ENCODE measurements at places on chromosomes 1 and 21.

- no peak for DNase-seq
These were observed 44.0 kb downstream of the NTNG1 start for GRCh38 chr1:107184888-107185287.

GRCh38 chr1:85360730-85361493 lies 84.5 kb upstream of the BCL10 start:
- DNase-seq, result no peak

DNA sequence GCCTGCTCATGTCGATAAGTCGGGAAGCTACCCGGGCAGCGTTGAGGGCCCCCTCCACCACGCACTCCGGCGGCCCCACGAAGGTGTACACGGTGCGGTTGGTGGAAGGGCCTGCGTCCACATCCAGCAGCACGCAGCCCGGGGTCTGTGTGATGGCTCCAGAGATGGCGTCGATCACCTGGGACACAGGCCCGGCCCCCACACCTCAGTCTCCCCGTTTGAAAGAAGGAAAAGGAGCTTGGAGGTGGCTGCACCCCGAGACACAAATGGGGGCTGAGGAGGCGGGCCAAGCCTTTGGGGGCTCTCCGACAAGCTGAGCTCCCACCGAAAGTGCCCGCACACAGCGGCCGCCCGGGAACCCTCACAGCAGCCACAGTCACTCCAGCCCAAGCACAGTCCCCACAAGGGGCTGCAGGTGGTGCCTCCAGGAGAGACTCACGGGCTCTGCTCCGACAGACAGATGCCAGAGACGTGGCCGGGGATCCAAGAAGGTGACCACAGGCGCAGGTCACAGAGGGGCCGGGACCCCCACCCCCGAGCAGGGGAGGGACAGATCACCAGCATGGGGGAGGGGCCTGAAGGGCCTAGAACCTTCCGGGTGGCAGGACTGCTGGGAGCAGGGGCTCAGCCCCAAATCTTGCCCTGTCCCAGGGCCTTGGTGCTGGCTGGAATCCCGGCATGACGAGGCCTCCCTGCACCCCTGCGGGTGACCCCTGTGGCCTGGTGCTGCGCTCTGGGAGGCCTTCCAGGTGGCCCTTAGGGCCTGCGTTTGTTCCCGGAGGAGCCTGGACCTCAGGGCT lies 1.0 kb downstream of the FTCD start:
- DNase-seq, result no peak

GRCh38 chr1:159008744-159009188 lies 941 bp upstream of the IFI16 start:
- no peak for DNase-seq

- DNase-seq, result no peak
These were observed 8.3 kb upstream of the CSRP1 start for GRCh38 chr1:201515062-201515750.

DNA sequence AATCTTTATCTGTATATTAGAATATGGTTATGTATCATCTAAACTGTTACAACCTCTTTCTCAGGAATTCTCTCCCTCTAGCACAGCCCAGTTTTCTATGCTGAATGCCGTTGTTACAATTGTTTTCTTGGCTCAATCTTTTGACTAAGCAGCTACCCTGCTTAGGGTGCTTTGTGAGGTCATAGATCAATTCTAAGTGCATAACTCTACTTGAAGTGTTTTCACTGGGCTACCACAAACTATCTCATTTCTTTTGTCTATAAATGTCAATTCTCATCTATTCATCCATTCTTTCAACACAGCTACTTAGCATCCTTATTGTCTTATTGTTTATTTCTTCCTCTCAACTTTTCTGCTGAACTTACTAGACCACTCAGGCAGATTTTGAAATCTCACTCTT lies 77.1 kb downstream of the CEP350 start:
- no peak for DNase-seq

DNA sequence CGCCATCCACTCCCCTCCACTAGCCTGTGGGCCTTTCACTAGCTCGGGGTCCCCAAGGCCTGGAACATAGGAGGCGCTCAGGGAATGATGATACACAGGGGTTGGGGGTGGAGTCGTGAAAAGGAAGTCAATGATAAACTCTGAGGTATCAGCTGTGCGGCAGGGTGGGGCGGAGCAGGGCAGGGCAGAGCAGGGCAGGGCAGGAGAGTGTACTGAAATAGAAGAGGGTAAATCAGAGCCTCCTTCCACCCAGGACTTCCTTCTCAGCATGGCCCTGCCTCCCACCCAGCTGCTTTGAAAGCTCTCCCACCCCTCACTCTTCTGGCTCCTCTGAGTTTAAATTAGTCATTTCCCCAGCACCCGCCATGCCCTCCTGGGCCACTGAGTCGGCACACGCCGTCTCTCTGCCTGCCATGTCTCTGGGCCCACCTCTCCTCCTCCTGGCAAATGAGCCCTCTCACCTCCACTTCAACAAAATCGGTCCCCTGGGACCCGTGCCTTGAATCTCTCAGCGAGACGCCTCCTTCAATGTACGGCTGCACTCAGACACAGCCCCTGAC lies 16.9 kb downstream of the CAPZB start:
- DNase-seq, result no peak

DNA sequence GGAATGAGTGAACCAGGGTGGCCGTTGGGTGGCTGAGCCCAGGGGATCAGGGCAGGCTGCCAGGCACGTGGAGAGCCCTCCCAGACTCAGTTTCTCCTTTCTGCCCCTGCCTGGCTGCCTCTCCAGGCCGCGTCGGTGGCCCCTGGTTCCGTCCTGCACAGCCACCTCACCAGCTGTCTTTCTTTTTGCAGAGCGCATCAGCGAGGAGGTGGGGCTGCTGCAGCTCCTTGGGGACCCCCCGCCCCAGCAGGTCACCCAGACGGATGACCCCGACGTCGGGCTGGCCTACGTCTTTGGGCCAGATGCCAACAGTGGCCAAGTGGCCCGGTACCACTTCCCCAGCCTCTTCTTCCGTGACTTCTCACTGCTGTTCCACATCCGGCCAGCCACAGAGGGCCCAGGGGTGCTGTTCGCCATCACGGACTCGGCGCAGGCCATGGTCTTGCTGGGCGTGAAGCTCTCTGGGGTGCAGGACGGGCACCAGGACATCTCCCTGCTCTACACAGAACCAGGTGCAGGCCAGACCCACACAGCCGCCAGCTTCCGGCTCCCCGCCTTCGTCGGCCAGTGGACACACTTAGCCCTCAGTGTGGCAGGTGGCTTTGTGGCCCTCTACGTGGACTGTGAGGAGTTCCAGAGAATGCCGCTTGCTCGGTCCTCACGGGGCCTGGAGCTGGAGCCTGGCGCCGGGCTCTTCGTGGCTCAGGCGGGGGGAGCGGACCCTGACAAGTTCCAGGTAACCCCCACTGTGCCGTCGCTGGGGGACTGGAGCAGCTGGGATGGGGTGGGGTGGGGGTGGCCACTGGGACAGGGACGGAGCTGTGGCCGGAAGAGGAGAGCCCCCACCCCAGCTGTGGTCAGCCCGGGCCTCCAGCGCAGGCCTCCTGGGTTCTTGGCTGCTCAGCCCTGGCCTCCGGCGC lies 63.3 kb downstream of the COL18A1 start:
- no peak for DNase-seq

- DNase-seq, result no peak
These were observed 31.8 kb downstream of the SIPA1L2 start for GRCh38 chr1:232598133-232598532.

DNA sequence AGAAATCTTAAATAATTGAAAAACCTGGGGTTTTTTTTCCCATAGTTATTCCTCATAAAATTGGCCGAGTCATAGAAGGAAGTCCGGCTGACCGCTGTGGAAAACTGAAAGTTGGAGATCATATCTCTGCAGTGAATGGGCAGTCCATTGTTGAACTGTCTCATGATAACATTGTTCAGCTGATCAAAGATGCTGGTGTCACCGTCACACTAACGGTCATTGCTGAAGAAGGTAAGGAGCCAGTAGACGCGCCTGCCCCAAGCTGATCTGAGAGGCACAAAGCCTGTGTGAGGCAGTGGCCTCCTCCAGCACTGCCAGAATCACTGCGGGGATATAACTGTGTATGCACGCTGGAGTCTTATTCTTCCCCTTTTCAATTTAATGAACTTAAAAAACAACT lies 100.3 kb downstream of the PHTF1 start:
- no peak for DNase-seq

DNA sequence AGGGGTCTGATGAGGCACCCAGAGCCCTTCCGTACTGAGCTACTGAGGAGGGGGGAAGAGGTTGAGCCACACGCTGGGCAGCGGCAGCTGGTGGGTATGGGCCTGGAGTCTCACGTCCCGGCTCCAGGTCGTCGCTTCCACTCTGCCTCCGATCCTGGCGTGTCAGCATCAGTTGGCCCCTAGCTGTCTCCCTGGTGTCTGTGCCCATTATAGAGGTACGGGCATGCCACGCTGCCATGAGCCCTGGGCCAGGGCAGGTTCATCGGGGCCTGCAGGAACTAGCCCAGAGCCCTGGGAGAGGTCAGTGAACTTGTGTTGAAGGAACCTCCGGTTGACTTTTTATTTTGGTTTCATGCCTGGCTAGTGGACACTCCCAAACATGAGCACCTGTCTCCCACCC lies 18.2 kb downstream of the COQ8A start:
- no peak for DNase-seq

DNA sequence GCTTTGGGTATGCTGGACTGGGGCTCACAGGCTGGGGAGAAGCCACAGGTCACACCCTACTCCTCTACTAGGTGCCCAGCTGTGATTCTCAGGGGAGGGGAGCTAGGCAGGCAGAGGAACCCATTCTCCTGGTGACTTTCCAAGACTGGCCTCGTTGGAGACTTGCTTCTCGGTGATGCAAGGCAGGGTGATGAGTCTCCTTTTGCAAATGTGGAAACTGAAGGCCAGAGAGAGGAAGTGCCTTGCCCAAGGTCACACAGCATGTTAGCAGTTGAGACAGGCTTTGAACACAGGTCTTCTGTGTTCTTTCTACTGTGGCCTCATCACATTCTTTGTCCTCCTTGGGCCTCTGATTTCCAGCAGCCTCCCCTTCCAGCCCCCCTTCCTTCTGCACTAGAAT lies 20.5 kb upstream of the C1QA start:
- no peak for DNase-seq

- DNase-seq, result no peak
These were observed 5.6 kb upstream of the TSPEAR start for GRCh38 chr21:44716984-44717383.

- DNase-seq, result no peak
These were observed 124.8 kb downstream of the NR5A2 start for GRCh38 chr1:200152336-200152735.

DNA sequence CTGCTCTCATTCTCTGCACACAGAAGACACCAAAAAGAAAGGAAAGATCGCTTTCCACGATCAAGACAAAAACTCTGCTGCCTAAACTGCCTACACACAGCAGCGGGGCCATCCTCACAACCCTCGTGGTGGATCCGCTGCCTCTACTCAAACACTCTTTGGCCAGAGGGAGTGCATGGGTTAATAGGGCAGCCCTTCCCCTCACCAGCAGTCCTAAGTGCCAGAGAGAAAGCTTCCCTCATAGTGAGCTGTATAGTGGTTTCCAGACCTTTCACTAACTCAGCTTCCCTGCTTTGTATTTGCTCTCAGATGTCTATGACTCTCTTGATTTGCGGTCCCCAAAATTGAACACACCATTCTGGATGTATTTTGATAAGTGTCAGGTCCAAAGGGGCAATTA lies 30.9 kb downstream of the GPR161 start:
- no peak for DNase-seq

DNA sequence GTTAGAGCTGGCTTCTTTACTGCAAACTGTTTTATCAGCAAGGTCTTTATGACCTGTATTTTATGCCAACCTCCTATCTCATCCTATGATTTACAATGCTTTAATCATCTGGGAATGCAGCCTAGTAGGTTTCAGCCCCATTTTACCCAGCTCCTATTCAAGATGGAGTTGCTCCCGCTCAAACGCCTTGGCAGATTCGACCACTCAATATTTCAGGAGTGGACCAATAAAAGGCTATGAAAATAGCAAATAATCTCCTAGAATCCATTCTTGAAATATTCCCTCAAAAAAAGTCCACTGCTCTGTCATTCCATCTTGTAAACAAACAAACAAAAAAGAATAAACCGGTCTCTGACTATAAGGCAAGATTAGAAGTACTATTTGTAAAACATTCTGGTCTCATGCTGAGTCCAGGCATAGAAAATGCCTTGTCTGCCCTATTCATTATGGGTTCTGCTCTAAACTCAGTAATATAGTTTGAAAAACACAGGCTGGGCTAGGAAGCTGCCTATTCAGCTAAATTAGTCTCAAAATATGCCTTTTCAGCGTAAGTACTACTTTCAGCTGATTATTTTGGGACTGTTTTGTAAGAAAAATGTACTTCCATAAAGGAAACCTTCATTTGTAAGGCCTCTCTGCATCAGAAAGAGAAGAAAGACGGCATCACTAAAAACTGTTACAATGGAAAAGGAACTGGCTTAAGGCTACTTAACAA lies 53.0 kb downstream of the TBX19 start:
- DNase-seq, result no peak

DNA sequence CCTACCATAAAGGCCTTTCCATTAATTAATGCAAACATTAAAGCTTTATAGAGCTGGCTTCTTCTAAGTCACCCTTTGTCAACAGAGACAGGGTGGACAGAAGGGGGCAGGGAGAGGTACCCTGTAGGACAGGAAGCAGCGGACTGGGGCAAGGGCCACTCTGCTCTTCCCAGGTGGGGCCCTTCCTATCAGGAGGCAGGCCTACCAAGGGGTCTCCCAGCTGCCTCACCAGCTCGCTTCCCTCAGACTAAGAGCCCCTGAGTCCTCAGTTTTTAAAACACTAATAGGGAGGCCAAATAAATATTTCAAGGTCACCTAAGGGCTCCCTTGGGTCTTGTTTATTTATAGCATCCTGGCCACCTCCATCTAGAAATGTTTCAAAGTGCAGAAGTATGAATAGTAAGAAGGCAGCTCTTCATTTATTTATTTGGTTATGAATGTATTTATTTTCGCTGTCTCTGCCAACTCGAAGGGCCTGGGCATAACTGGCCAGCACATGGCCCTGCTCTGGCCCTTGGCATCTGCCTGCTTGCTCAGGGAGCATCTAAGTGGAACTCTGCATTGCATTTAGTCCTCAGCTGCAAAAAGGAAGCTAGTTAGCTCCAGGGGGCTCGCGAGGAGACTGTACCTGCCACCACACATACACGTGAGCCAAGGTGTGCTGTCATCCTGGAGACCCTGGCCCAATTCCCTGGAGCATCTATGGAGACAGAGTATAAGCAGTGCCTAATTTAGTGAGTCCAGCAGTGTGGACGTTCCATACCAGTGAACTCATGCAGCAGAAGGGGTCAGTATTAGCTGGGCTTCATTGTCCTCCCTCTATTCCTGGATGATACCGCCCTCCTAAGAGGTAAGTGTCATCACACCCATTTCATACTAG lies 395.1 kb upstream of the VAMP3 start:
- DNase-seq, result no peak

GRCh38 chr1:202244841-202245261 lies 51.3 kb downstream of the LGR6 start:
- no peak for DNase-seq

DNA sequence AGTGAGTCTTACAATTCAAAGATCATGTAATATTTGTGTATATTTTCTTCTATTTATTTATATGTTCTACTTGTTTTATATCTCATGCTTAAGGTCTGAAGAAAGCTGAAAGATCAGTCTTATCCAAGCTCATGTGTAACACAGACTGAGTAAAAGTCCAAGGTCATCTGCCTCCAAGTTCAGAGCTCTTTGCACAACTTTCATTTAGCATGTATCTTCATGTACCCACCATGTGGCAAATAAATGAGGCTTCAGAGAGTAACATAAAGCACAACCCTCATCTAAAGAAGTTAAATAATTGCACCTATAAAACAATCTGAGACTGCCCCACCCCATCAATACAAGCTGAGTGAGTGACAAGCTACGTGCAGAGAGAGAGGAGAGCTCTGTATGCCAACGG lies 38.5 kb upstream of the PRDX6 start:
- DNase-seq, result no peak
